CD14-positive monocyte (primary cell): ENCODE measurements at places on chromosomes 6 and 20.

DNA sequence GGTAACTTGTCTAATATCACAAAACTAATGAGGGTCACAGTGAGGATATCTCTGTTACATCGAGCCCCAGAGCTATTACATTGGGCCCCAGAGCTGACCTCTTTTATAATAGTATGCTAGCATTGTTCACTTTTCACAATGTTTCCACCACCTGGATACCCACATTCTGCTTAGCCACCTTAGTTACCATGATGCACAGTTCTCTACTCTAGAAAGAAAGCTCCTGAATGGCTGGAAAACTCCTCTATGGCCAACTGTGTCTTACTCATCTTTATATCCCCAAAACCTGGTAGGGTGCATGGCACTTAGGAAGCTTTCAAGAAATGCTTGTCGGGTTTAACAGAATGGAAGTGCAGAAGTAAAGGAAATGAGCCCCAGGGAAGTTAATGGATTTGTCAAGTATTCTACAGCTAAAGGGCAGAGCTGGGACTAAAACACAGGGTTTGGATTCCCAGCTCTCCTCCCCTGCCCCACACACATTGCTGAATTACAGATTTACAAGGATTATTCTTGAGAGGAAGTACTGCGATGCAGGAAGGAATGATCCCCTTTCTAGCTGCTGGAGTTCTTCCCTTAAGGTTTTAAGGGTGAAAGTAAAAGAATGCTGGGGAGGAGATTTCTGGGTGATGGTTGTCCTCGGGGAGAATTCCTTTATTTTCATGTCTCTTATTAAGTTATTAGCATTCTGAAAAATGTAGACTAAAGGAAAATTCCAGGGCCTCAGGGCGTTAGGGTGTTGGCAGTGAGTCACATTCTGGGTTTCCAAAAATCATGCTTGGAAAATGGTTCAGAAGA lies 16.1 kb upstream of the HINT3 start:
- DNase-seq, result no peak

DNA sequence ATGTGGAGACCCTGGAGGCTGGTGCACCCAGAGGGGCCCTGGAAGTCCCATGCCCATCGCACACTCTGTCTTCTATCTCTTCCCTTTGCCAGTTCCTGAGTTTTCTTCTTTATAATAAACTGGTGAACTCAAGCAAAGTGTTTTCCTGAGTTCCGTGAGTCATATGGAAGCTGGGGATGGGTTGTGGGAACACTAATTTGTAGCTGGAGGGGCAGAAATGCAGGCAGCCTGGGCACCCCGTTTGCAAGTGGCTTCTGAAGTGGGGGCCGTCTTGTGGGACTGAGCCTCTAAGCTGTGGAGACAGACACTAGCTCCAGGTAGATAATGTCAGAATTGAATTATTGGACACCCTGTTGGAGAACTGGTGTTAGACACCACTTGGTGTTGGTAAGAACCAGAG lies 3.2 kb upstream of the PPP1R3G start:
- DNase-seq, result no peak

GRCh38 chr20:64113796-64114355 lies 6.5 kb upstream of the NPBWR2 start:
- DNase-seq, result no peak

DNA sequence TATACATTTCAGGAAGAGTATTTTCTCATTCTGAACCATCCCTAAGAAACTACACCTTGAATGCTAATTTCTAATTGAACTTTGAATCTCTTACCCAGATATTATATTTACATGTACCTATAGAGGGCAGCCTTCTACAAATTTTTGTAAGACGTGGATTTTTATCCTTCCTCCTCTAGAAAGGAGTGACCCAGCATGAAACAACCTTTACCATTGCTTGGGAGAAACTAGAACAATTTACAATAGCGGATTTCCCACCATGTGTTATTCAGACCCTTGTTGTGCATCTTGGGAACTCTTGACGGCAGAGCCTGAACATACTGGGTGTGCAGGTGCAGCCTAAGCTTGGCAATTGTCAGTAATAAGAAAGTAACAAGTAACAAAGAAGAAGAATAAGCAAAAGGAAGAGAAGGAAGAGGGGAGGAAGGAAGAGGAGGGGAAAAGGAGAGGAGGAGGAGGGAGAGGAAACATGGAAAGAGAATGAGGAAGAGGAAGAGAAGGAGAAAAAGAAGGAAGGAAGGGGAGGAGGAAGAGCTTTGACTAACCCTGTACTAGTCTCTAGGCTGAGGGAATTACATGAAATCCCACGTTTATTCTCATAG lies 10.8 kb upstream of the TAAR1 start:
- peak; percentile 68 for DNase-seq
